ENCODE measurements at places on chromosomes 16 and 17.

DNA sequence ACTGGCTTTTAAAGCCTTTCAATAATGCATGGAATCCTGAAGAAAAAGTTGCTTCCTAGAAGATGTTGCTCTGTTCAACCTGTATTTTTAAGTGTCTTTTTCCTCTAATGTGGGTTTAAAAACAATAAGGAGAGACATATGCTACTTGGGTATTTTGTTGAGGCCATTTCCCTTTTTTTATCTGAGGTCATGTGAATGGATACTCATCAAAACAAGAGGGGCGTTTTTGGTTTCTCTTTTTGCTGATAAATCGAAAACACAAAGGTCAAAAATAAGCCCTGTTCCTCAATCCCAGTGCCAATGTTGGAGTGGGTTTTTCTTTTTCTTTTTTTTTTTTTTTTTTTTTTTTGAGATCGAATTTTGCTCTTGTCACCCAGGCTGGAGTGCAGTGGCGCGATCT is 468.0 kb upstream of the RBFOX1 start:
- no peak for DNase-seq

GRCh38 chr17:78616946-78617345 is 39.8 kb upstream of the DNAH17 start:
- DNase-seq: no peak

DNA sequence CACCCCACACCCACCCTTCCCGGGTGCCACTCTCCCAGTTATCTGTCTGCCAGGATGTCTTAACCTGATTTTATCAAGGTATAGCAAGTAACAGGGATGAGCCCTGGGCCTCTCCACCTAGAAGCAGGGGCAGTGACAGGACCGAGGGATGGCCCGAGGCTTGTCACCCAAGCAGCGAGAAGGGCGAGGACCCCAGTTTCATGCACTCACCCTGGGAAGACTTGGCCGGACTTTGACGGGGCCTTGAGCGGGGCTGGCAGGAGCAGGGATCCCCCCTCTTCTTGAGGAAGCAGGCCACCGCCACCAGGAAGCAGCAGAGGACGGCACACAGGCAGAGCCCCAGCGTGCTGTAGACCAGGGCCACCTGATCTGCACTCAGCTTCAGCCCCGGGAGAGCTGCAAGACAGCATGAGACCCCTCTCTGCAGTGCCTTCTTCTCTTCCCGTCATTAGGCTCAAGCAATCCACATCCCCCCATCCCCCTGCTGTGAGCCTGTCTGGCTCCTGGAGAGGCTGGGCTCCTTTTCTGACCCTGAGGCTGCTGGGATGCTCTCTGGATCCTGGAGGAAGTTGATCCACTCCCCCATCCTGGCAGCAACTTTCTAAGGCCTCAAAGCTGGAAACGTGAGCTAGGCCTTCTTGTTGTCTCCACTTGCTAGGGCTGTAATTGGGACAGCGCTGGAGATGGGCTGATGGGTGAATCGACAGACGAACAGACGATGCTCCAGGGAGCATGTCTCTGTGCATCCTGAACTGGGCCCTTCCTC is 31.6 kb downstream of the TNFRSF13B start:
- no peak for DNase-seq

DNA sequence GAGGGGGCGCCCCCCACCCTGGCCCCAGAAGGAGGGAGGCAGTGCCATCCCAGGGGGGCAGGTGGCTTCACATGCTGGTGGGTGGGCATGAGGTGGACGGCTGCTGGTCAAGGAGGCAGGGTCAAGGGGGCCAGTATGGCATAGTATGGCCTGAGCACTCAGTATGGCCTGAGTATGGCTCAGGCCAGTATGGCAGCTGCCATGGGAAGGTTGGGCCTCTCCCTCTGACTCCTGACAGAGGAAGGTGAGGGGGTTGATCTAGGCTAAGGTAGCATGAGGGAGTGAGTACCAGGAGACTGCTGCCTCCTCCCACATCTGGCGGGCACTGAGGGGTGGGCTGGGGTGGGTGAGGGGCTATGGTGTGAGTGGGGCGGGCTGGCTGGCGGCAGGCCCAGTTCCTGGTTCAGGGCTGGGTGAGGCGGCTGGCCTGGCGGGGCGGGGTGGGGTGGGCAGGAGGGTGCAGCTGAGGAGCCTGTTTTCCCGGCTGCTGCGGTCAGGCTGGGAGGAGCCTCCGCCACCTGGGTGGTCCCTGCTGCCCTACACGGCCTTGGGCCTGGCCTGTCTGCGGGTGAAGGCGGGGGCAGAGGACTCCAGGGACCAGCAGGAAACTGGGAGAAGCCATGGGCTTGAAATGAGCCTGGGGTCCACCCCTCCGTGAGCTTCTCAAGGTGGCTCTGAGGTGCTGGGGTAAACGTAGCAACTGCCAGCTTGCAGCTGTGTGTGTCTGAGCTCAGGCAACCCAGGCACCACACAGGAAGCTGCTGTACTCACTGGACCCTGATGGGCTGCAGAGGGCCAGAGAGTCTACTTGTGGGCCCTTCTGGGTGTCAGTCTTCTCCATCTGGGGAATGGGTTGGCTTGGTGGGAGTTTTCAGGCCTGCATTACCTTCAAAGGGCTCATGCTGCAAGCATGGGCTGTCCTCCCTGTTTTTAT is 57.0 kb downstream of the RAI1 start:
- DNase-seq: no peak

GRCh38 chr17:17375841-17376240 is 72.7 kb downstream of the NT5M start:
- no peak for DNase-seq

Measured in amygdala (tissue), 56 donors.